ENCODE measurements at places on chromosomes 11 and 22.

GRCh38 chr22:20788627-20789344 is 14.9 kb downstream of the SERPIND1 start:
- no peak for DNase-seq

DNA sequence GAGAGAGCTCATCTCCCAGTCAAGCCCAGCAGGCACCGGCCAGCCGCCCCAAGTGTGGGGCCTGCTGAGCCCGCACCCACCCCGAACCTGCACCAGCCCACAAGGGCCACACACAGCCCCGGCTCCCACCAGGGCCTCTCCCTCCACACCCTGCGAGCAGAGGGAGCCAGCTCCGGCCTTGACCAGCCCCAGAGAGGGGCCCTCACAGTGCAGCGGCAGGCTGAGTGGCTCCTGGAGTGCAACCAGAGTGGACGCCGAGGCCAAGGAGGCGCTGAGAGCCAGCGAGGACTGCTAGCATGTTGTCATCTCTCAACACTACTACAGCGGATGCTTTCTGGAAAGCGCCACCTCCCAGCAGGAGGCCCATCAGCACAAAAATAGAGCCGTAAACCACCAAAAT is 10.9 kb downstream of the DEFB108B start:
- DNase-seq, result no peak

GRCh38 chr11:101880222-101880621 is 34.6 kb upstream of the CEP126 start:
- DNase-seq, result no peak

DNA sequence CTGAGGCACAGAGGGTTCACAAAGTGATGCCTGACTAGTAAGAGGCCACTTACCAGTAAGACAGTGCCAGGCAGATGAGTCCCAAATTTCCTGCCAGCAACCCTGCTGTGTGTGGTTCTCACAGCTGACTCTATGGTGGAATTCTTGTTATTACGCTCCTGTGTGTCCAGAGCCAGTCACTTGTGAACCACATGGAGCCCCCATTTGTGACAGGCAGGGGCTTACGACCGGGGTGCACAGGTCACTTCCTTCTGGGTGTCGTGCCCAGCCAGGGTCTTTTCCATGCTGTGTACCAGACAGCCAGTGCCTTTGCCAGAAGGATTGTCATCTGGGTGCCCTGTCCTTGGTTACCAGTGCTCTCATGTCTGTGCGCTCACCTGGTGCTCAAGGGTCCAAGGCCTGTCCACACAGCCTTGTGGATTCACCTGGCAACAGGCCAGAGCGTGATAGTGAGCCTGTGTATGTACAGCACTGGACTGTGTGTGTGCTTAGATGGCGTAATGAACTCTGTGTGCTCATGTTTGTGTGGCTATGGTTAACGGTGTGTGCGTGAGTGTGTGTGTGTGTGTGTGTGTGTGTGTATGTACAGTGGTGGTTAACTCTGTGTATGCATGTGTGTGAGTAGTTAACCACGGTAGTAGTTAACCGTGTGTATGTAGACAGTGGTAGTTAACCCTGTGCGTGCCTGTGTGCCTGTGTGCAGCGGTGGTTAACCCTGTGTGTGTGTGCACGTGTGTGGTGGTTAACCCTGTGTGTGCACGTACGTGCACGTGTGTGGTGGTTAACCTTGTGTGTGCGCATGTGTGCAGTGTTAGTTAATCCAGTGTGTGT is 18.6 kb downstream of the GRAMD4 start:
- no peak for DNase-seq

DNA sequence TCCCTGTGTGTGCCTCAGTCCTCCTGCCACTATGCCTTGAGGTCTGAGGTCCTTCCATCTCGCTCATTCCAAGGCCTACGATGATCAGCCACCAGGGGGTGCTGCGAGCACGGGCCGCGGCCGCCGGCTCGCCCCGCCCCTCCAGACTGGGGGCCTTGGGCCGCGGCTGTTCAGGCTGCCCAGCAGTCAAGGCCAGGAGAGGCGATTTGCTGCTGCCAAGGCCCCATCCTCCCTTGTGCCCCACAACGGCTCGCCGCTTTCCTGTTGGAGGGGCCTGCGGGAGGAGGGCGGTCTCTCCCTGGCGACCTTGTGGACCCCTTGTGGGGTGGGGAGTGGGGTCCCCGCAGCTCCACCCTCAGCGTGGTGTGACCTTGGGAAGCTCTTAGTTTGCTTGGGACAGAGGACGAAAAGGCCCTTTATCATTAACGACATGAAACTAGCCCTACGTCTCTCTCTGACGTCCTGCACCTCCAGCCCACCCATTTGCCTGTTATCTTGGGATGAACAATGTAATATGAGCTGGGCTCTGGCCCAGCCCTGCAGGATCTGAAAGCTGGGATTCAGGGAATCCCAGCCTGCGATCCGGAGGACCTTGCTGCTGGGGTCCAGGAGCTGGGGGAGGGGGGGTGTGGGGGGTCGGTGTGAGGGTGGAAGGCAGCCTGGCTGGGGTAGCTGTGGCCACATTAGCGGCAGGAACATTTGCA is 5.3 kb upstream of the GALR3 start:
- DNase-seq, result peak; percentile 69

DNA sequence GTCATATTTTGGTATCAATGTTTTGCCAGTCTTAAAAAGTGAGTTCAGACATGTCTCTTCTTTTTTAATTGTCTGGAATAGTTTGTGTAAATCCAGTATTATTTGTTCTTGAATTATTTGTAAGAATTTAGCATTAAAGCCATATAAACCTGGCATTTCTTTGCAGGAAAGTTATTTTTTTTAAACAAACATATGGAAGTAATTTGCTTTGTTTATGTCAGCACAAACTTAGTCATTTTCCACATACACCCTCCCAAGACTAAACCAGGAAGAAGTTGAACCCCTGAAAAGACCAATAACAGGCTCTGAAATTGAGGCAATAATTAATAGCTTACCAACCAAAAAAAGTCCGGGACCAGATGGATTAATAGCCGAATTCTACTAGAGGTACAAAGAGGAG is 9.1 kb upstream of the CCDC81 start:
- DNase-seq, result no peak

DNA sequence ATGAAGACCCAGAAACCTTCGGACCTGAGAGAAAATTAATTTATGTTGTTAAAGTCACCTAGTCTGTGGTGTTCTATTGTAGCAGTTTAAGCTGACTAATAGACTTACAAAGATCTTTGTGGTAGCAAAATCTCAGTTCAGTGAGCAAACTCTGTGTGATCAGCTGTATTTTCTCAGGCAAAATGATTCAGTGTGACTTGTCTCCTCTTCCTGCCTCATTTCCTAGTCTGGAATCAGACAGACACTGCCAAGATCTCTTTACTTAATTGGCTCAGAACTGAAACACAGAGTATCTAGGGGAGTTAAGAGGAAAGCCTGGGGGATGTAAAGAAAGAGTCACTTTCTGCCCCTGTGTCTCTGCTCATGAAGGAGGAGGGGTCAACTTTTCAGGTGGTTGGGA is 564.7 kb downstream of the KCNA4 start:
- no peak for DNase-seq

- DNase-seq, result no peak
These were observed 1564.8 kb upstream of the TENM4 start for GRCh38 chr11:81005595-81005994.

DNA sequence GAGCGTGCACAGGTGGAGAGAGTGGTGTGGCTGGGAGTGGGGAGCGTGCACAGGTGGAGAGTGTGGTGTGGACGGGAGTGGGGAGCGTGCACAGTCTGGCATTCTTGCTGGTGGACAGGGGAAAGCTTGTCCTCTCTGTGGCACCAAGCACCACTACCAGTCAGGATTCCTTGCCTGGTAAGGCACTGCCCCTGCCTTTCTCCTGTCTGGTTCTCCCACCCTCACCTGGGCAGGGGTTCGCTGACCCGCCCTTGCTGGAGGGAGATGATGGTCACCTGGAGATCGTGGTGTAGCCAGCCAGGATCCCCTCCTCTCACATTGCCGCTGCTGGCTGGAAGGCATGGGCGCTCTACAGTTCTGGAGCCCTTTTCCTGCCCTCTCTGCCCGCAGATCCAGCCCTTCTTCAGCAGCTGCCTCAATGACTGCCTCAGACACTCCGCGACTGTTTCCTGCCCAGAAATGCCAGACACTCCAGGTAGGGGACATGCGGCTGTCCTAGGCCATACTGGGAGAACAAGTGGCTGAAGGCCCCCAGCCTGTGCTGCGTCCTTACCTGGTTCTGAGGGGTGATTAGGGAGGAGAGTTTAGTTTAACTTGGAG is 16.7 kb downstream of the TMEM121B start:
- no peak for DNase-seq

GRCh38 chr11:68743539-68743938 is 7.8 kb downstream of the TESMIN start:
- DNase-seq, result no peak

GRCh38 chr11:72617080-72617762 is 57.0 kb downstream of the PDE2A start:
- no peak for DNase-seq

- DNase-seq, result peak; percentile 25
These were observed 70.3 kb downstream of the TNRC6B start for GRCh38 chr22:40247976-40248375.
